ENCODE measurements at places on chromosomes 11 and 22.

DNA sequence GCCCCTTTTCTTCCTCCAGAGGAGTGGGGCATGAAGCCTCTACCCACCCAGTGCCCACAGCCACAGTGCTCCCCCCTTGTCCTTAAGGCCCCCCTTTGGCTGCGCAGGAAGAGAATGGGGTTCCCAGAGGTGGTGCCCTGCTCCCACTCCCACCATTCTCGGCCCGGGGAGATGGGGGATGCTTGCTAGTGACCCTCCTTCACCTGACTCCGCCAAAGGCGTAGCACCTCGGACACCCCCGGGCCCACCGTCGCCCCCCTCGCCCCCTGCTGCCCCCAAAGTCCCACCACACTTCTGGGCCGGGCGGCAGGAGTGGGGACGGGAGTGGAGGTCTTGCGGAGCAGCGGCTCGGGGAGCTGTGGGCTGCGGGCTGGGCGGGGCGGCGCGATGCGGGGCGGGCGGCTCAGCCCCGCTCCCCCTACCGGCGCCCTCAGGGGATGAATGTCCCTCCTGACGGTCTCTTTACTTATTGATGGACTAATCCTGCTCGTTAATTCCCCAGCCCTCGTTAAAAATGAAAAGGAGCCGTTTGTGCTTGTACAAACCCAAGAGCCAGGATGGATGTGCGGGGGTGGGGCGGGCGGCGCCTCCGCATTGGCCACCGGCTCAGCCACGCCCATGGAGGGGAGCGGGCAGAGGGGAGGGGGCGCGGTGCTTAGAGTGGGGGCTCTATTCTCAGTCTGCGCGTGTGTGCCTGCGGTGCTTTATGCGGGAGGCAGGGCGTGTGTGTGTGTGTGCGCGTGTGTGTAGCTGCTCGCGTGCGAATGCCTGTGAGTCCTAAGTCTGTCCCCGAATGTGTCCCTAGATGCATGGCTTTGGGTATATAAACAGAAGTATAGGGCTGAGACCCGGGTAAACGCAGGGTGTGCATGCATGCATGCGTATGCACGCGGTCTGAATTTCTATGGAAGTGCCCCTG lies 25.6 kb downstream of the SYT7 start:
- DNase-seq: no peak

DNA sequence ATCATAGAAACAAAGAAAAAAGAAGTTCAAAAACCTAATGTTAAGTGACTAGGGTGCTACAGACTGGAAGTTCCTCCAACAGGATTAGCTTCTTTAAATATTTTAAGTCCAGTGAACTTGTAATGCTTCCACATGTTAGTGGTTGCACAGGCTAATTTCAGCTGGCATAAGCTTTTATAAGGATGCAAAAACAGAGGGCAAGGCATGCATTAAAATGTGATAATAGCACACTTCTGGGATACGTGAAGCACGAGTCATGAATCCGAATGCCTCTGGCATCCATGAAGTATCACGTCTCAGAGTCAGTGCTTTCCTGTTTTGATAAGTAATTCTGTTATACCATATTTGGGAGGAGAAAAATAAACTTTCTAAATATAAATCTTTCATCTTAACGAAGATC lies 106.8 kb downstream of the DCDC1 start:
- no peak for DNase-seq

DNA sequence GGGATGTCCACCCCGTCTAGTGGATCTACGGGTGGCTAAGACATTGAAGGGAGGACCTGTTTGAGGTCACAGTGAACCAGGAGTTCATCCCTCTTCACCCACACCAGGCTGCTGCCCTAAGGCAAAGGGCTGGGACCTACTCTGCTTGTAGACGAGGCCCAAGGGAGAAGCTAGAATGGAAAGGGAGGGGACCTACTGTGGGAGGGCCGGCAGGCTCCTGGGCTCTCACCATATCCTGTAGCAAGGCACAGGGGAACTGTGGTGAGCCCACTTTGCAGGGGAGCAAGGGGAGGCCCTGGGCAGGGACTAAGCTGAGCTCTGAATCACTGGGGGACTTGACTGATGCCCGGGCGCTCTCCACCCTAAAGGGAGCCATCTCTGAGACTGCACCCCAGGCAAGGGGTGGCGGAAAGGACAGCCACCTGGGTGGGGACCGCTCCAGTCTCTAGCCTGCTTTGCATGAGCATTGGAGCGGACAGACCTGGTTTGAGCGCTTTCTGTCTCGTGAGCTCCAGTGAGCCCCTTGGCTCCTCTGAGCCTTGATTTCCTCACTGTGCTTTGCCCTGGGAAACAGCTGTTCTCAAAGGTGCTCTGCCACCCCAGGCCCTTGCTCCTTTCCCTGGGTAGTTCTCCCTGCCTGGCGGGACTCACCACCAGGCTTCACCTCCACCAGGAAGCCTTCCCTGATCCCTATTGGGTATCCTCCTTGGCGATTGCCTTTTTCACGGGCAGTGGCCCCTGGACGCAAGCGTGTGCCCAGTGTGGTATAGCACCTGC lies 24.2 kb downstream of the PARVG start:
- DNase-seq: no peak

- no peak for DNase-seq
Measured at GRCh38 chr11:113249491-113249763, 65.0 kb upstream of the TTC12 start.

GRCh38 chr11:119375337-119376196 lies 5.9 kb downstream of the USP2 start:
- DNase-seq: no peak

DNA sequence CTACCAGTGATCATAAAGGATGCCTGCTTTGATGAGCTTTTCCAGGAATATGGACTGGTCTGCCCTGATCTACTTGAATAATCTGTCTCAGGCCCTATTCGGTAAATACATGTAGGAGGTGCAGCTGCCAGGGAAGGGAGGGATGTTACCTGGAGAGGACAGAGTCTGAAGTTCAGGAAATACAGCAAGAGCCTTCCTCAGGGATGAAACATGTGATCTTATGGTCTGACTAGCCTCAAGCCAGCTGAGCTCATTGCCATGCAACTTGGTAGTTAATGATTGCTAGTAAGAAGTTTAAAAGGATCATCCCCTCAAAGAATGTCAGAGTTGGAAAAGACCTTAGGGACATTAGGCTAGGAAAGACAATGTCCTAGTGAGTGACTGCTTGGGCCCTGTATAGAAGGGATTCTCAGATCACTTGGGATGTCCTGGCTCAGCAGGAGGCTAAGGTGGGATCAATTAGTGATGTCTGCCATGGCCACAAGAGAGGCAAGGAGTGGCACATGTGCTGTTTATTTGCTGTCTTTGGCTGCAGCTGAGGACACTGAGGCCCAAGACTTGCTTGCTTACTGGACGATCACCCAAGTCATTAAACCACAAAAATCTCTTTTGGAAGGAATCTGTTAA lies 18.5 kb downstream of the PTPRJ start:
- no peak for DNase-seq

DNA sequence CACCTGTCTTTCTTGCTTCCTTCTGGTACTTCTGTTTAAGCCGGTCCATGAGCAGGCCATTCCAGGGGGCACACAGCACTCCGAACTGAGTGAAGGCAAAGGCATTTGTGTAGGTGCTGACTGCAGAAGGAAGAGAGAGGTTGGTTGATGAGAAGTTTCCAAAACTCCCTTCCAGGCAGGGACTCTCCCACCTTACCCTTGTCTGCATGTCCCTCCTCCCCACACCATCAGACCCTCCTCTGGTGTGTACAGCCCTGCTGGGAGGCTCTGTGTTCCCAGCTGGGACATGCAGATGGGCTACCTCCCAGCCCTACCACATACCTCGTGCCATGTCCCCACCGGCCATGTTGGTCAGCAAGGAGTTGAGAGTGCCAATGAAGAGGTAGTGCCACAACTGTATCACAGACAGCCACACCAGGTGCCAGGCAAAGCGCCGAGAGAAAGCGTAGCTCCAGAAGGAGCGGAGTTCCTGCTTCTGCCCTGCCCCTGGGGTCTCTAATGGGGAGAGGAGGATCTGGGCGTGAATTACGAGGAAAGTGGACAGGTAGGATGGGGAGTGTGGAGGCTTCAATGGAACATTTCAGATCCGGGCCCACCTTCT lies 12.2 kb downstream of the SLC43A3 start:
- no peak for DNase-seq

- DNase-seq: no peak
Measured at GRCh38 chr11:12142176-12142575, 31.8 kb downstream of the MICAL2 start.

DNA sequence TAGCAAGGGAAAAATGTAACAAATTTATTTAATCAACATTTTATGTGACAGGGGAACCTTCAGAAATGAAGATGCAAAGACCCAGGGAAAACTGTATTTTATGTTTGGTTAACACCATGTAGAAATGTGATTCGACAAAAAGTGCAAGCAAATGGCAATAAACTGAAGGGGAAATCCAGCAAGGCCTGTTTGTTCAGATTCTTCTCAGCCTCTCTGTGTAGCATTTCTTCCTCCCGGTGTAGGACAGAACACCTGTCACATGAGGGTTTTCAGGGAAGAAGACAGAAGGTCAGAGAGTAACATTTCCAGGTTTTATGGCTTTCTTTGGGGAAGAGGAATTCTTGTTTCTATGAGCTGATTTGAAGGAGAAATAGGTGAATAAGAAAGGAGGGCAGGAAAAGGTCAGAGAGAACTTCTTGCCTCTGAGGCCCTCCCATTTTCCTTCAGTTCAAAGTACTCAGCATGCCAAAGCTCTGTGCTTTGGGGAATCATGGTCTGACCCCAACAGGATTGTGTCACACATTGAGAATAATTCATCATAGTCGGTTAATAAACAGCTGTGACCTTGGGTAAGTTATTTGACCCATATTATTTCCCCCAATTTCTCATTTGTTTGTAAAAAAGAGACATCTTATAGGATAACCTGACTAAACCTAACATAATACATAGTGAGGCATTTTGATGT lies 45.5 kb upstream of the ME3 start:
- no peak for DNase-seq

- DNase-seq: no peak
Measured at GRCh38 chr22:22913989-22914388, 26.4 kb downstream of the IGLL5 start.

GRCh38 chr22:40635043-40635939 lies 1.2 kb downstream of the MRTFA start:
- no peak for DNase-seq

DNA sequence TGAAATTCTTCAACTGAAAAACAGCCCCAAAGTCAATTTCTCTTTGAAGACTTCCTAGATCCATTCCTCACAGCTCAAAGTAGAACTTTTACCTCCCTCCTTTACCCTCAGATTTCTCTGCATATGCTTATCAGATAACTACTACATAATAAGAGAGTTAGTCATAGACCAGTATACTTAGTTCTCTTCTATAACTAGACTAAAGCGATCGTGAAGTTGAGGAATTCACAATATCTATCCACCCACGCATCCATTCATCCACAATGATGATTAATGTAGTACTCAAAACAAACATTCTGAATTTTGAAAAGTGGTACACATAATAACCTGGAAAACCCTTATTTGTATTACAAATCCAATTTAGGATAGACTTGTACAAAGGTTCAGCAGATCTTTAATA lies 800.9 kb upstream of the TENM4 start:
- peak; percentile 7 for DNase-seq

DNA sequence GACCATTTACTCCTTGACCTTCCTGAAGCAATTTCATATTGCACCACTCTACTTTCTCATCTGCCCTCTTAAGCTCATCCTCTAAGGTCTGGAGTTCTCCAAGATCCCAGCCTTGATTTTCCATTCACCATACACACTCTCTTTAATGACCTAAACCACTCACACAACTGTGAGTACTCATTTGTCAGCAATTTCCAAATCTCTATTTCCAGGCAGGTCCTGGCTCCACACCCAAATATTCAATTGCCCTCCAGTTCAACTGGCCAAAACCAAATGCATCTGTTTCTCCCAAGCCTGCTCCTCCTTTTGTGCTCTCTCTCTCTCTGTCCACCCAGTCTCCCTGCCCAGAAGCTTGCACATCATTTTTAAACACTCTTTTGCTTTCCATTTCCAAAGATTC lies 39.6 kb downstream of the NEU3 start:
- no peak for DNase-seq

DNA sequence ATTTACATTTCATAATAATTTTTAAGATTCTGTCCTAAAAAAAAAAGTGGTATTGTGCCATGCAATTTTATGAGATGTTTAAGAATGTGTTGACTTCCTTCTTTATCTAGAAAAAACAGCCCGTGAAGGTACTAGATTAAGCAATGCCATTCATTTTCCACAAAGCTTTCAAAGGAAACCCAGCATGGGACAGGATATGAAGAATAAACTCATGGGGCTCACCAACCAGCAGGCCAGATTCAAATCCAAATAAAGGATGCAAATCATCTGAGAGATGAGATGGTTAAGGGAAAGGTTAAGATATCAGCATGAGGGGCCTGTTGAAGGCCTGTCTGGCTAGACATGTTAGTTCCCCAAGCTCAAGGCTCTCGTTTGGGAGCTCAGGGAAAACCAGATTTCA lies 199.1 kb downstream of the SWAP70 start:
- no peak for DNase-seq

DNA sequence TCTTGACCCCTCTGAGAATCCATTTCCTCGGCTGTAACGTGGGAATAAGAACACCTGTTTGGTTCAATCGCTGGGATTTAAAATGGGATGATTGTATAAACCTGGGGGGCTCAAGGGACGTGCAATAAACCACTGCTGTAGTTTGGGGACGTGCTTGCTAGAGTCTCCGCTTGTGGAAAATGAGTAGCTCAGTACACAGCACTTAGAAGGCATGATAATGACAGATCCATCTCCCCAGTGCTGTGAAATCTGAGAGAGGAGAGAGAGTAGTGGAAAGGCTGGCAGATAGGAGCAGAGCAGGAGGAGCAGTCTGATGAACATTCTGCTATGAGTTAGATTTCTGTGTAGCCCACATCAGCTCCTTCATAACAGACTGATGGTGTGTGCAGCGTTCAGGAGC lies 256.5 kb downstream of the MN1 start:
- no peak for DNase-seq

DNA sequence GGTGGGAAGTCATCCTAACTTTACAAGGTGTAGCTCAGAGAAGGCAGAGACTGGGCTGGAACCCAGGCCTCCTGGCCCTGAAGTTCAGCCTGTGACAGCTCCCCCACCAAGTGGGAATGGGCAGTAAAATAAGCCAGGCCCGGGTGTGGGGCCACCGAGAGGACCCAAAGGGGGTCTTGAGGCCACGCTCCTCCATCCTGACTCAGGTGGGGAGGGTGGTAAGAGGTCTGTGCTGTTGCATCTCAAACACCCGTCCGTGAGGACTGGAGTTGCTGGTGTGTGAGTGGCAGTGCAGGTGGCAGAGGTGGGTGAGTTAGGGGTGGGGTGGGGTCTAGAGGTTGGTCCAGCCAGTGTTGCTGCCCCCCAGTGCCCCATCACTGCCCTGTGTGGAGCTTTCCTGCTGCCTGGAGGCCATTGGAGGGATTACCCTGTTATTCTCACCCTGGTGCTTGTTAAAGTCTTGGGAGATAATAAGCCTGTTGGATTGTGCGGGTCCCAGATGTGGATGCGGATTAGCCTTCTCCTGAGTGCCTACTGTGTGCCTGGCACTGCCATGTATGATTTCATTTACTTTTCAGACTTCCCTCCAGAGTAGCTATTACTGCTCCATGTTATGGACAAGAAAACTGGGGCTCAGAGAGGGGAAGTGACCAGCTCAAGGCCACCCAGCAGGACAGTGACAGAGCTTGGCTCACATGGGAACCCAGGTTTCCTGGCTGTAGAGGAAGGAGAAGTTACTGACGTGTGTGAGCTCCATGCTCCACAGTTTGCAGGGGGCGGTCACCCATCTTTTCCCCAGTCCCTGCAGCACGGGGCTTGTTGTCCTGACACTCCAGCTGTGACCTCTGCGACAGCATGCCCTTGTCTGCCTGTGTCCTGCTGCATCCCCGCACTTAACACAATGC lies 12.9 kb downstream of the SERPINH1 start:
- no peak for DNase-seq

GRCh38 chr11:76732643-76733042 lies 50.5 kb upstream of the TSKU start:
- DNase-seq: no peak

All from HTR-8/SVneo (cell line).